AG09319 (cell line): ENCODE measurements at places on chromosomes 5 and 9.

- no peak for DNase-seq
Measured at GRCh38 chr5:147567917-147568598, 58.2 kb upstream of the DPYSL3 start.

GRCh38 chr9:134619983-134620661, 21.5 kb upstream of the COL5A1 start:
- no peak for DNase-seq

DNA sequence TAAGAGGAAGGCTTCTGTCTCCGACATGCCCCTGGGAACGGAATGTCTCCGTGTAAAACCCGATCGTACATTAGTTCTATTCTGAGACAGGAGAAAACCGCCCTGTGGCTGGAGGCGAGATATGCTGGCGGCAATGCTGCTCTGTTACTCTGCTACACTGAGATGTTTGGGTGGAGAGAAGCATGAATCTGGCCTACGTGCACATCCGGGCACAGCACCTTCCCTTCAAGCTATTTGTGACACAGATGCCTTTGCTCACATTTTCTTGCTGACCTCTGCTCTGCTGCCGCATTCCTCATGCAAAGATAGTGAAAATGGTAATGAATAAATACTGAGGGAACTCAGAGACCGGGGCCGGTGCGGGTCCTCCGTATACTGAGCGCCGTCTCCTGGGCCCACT, 2.2 kb upstream of the DPP7 start:
- DNase-seq, result no peak

DNA sequence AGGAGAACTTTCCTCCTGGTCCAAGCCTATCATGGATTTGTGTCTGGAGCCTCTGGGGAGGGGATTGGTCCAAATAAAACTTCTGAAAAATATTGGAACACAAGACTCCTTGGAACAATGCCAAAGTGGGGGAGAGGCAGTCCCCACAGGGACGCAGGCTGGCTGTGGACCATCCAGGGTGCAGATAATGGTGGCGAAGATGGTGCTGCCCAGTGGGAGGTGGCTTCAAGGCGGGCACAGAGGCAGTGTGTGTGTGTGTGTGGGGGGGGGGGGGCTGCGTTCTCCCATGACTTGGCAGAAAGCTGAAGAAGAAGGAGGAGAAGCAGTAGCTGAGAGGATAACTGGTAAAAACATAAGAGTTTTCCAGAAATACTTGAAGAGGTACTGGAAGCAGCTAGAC, 186.4 kb downstream of the MELK start:
- DNase-seq, result no peak

GRCh38 chr5:167049771-167050567, 1241.5 kb upstream of the WWC1 start:
- no peak for DNase-seq

- DNase-seq, result no peak
Measured at GRCh38 chr9:131739959-131740648, at the start of gene RAPGEF1. RAPGEF1 (minus strand) TSS chr9:131740076; CDS start chr9:131739830, 246 bp downstream.

DNA sequence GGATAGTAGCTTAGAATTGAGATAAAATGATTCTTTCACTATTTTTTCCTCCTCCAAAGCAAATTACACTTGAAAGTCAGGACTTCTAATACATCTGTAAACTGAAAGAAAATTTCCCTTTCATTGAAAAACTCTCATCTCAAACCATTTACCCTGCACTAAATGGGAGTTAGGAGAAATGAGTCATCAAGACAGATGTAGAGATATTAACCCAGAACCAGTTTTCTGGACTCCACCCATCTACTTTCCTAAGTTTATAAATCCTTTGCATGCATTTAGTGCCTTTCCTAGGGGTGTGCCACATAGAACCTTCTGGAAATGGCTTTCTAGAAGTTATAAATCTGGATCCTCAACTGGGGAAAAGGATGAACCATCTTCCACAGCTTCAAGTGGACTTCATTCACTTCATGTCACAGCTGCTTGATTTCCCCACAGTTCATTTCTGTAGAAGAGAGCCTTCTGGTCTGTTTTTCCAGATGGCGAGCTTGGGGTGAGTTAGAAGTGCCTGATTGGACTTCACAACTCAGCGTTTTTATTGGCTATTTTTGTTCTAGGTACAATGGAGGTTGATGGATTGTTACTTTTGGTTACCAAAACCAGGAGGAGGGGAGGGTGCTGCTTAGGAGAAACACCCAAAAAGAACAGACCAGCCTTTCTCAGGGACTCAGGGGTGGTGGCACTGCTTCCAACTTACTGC, 72.5 kb upstream of the GPR151 start:
- no peak for DNase-seq

GRCh38 chr9:121770415-121771273, 119.2 kb downstream of the DAB2IP start:
- peak; percentile 4 for DNase-seq

- peak; percentile 98 for DNase-seq
Measured at GRCh38 chr9:121902461-121903135, 190.5 kb downstream of the TTLL11 start.

- no peak for DNase-seq
Measured at GRCh38 chr5:180373454-180373853, 20.3 kb upstream of the GFPT2 start.

GRCh38 chr9:90802386-90802985, 867 bp downstream of the SYK start:
- no peak for DNase-seq

GRCh38 chr5:89065919-89066318, 182.9 kb upstream of the MEF2C start:
- DNase-seq, result no peak

GRCh38 chr9:123957731-123958130, 27.8 kb upstream of the DENND1A start:
- DNase-seq, result no peak

GRCh38 chr5:132667761-132668705, 5.8 kb upstream of the IL4 start:
- no peak for DNase-seq

GRCh38 chr9:133632806-133633680, 3.1 kb upstream of the DBH start:
- DNase-seq, result no peak

- DNase-seq, result no peak
Measured at GRCh38 chr5:143083006-143083405, 312.8 kb downstream of the ARHGAP26 start.

DNA sequence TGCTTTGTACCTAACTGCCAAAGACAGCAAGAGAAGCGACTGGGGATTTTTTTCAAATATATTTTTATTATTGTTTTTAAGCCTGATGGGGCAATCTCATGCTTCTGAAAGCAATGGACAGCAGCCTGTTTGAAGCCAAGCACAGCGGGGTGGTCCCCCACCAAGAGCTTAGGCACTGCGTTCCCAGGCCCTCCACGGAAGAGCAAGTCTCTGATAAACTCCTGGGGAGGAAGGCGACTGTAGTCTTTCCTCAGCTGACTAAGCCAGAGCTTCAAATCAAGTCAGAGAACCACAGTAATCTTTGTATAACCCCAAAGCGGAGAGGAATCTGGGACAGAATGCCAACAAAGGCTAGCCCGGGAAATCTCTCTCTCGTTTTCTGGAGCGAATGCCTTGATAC, 54.4 kb downstream of the ARSB start:
- DNase-seq, result no peak

DNA sequence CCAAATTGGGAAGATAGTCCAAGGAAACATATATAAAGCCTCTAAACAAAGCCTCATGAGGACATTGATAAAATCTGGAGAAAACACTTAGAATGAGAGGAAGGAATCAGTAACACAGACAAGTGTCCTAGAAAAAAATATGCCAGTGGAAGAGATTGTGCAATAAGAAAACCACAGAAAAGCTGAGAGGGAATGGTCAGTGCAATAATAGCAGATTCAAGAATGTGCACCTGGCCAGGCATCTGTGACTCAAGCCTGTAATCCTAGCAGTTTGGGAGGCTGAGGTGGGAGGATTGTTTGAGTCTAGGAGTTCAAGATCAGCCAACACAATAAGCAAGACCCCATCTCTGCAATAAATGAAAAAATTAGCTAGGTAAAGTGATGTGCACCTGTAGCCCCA, 691.2 kb upstream of the CDH6 start:
- DNase-seq, result no peak

DNA sequence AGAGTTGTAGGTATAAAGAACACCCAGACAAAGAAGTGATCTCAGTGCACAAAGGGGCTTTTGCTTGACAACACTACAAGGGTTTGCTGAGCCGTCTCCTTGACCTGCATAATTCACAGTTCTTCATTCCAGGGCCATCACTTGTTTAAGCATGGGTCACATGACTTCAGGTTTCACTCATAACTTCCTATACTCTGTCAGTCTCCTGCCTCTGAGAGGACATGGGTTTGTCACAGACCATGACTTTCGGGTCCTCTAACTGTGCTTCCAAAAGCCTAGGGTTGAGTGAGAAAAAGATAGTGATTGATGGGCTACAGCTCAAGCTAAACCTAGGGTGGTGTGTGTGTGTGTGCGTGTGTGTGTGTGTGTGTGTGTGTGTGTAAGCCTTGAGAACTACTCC, 166.4 kb downstream of the CDH6 start:
- DNase-seq, result no peak

DNA sequence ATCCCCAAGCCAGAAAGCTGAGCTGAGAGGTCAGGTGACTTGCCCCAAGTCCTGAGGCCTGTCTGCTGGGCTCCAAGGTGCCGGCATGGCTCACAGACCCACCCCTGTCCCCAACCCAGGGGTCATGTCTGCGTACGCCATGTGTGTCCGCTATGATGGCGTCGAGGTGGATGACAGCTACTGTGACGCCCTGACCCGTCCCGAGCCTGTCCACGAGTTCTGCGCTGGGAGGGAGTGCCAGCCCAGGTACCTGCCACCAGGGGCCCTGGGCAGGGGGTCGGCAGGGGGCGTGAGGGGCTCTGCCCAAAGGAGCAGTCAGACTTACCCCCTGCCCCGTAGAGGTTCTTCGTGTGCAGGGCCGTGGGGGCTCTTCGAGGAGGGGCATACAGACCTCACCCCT, 32.3 kb downstream of the ADAMTSL2 start:
- no peak for DNase-seq

GRCh38 chr9:121572581-121572980, 72.9 kb upstream of the GGTA1 start:
- no peak for DNase-seq

- DNase-seq, result no peak
Measured at GRCh38 chr9:70811638-70812037, 309.8 kb downstream of the TRPM3 start.
